ENCODE measurements at places on chromosomes 12 and 14.
A peak's percentile ranks its signal among the peaks of the same experiment; 100 is the strongest.

DNA sequence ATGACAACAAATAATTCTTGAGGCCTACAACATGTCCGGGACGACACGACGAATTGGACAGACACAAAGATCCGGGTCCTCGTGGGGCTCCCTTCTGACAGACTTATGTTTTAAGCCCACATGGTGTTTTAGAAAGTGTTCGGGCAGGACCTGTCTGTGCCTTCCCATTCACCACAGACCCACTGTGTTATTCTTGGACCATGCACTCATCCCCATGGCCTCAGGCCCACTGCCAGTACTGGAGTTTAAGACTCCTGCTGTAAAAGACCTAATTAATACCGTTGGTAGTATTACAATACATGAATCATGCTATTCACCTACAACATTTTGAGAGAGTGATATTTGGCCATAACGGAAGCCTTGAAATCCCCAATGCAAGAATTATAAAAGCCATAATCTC lies 20.0 kb downstream of the SLC15A4 start:
- no peak for DNase-seq

DNA sequence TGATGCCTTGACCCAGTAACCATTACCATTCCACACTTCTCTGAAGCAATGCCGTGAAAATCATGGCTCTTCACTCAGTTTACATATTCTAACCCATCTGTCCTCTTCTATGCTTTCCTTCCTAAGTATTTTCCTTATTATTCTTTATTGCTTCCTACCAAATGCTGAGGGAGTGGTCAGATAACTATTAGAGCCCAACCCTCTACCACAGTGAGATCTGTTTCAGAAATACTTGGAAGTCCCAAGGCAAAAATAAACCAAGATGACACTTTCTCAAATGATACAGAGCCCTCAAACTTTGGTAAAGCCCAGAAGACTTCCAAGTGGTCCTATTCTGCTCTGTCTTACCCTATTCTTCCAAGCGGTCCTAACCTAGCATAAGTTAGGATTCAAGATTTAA lies 68.0 kb downstream of the MED13L start:
- DNase-seq, result no peak

DNA sequence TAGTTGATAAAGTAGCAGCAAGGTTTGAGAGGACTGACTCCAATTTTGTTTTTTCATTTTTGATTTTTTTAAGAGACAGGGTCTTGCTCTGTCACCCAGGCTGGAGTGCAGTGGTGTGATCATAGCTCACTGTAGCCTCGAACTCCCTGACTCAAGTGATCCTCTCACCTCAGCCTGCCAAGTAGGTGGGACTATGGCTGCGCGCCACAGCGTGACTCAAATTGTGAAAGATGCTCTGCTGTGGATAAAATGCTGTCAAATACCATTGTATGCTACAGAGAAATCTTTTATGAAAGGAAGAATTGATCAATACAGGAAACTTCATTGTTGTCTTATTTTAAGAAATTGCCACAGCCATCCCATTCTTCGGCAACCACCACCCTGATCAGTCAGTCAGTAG lies 48.3 kb downstream of the SCN8A start:
- no peak for DNase-seq

GRCh38 chr14:80850197-80850814 lies 91.2 kb downstream of the CEP128 start:
- DNase-seq, result no peak

DNA sequence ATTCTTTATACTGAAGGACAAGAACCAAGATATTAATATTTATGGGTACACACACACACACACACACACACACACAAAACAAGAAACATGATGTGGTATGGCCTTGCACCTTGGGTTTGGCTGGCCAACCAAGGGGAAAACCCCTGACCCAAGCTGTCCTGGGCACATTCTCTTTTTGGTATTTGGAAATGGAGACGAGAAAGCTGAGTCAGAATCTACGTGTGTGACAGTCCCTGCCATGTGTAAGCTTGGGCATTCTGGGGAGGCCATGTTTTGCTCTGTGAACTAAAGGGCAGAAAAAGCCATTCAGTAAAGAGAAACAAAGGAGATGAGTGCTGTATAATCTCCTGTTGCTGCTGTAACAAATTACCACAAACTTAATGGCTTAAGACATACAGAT lies 35.6 kb downstream of the PTGER2 start:
- DNase-seq, result peak; percentile 17

DNA sequence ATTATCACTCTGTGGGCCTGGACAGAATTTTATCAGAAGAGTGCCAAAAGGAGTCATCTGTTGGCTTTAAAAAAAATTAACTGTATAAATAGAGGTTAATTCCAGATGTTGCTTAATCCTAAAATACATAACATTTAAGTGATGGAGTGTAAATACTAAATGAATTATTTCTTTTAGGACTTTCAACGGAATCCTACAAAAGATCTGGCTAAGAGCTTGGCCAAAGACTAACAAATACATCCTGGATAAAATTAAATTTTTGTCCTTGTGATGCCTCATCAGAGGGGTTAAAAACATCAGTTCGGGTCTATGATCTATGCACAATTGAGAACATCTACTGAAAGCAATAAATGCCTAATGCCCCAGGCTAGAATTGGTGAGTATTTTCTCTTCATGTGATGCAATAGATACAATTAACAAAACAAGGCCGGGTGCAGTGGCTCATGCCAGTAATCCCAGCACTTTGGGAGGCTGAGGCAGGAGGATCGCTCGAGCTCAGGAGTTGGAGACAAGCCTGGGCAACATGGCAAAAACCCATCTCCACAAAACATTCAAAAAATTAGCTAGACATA lies 49.8 kb upstream of the RAP1B start:
- DNase-seq, result no peak

DNA sequence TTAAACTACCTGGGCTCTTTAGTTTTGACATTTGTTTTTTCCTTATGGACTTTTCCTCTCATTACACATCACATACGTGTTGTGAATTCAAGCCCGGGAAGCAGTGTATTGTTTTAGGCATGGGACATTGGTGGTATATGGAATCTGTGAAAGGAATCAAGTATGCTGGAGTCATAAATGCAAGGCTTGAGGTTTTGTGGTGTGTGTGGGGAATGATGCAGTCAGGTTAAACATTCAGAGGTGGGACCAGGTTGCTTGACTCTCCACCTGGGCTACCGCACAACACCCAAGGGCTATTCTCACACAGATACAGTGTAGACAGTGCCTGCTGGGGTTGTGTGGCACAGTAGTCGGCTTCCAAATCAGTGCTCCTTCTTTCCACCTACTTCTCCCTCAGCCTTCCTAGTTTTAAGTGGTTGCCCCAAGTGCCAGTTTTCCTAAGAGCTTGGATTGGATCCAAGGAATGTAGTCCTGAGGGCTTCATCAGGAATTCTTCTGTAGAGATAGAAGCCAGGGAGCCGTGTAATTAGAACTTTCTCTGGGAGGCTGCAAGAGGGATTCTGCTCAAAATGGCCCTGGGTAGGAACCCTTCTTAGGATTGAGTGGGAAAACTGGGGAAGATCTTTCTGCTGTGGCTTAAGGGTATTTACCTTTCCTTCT lies 243.7 kb downstream of the C12orf75 start:
- DNase-seq, result no peak

DNA sequence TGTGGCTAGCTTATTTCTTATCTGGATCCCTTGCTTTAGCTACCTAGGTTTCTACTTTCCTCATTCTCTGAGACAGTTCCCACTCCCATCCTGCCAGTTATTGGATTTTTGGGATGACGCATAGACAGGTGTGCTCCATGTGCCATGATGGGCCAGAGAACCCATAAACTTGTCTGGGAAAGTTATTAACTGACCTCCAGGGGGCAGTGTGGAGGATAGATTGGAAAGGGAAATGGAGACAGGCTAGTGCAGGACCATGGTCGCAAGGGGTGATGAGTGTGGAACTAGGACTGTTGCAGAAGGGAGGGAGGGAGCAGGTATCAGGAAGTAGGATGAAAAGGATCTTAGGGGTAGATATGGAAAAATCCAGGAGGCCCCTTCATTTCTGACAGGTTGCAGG lies 80.3 kb downstream of the ESRRB start:
- DNase-seq, result no peak

GRCh38 chr12:104729091-104729490 lies 229.0 kb downstream of the SLC41A2 start:
- DNase-seq, result no peak

DNA sequence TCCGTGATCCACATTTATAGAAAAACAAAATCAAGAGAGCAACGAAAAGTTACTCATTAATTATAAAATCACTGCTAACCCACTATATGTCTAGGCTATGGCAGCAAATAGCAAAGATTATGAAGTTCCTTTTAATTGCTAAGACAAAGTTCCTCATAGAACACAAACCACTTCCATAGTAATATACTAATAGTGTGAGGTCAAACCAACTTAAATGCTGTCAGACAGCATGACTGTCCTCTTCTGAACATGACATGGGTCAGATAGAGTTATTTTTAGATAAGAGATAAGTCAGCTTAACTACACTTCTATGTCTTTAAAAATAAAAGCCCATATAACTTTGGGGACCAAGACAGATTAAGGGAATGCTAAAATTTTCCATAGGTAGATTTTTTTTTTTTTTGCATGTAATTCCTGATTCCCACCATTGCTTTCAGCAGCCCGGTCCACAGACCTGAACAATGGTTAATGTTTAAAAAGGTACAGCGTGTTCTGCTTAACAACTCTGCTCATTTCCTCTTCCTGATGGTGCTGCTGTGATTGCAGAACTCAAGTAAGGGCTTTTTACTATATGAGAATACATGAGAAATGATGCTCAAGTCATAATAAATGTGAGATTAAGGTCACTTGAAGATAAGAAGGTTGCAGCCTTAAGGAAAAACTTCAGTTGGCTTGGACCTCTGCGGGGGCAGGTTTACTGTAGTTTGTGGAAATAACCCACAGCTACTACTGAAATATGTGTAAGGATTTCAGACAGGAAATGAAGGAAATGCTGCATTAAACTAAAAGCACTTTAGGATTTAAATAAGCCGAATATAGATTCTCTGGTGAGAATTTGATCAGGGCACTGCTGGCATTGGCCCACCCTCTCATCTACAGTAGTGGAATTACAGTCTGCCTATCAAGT lies 37.7 kb upstream of the DUSP6 start:
- DNase-seq, result no peak

DNA sequence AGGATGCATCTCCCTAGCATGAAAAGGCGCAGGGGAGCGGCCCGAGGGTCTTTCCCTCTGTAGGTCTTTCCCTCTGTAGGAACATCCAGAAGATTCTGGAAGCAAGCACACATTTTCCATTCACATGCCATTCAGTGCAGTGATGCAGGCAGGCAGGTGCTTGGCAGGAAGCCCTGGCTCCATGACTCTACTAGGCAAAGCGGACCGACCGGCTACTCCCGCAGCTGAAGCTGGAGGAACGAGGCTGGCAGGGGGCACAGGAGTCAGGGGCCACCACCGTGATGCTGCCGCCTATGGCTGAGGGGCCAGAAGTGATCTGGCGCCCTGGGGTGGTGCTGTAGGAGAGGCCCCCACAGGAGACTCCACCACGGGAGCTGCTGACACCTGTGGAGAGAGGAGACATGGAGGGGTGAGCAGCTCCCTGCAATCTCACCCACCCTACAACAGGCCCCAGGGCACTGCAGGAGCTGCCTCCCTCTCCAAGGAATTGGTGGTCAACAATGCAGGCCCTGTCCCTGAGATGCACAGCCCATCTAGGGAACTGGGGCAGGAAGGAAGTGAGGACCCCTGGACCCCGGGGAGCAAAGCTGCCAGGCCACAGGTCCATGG lies 6.5 kb downstream of the KRT85 start:
- no peak for DNase-seq

GRCh38 chr12:68368327-68368726 lies 36.2 kb upstream of the MDM1 start:
- DNase-seq, result no peak

GRCh38 chr14:38828183-38828827 lies 274.7 kb downstream of the SEC23A start:
- no peak for DNase-seq

DNA sequence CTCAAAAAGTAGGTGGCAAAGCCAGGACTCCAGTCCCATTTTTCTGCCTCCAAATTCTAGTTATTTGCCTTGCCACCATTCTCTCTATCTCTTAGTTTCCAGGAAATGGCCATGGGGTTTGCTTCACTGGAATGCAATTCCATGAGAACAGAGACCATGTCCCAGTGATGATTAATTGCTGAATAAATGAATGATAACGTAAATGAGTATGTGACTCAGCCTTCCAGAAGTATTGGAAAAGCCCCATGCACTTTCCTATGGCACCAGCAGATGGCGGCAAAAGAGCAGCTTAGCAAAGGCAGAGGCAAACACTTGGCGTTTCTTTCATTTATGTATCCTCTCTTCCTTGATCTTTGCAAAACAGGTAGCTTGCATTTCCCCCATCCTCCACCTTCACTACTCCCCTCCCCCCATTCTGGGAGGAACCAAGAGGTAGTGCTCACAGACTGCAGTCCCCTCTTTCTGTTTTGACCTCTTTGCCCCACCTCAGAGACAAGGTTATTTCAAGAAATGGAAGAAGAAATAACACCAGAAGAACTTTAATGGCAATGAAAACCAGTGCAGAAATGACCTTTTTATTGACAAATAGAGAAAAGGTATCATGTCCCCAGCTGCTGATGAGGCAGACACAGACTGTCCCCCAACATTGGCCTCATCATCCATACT lies 21.3 kb downstream of the TBX3 start:
- peak; percentile 61 for DNase-seq

DNA sequence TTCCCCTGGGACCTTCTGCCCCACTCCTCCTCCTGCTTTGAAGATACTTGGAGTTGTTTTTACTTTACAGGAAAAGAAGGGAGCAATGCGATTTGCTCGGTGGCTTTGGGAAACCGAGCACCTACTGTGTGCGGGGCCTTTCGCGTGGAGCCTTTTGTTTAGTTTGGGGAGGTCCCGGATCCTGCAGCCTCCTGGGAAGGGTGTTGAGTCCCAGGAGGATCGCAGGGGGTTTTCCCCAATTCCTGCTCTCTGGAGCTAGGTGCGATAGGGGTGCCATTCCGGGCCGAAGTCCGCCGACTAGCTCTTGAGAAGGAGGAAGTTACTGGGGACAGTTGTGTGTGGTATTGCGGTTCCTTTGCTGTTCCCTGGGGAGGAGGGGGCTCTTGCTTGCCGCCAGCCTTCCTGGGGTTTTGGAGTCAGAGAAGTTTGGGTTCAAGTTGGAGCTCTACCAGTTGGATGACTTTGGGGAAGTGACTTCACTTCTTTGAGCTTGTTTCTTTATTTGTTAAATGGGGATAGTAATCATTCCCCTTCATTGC lies 1.1 kb downstream of the BRI3BP start:
- DNase-seq, result no peak

DNA sequence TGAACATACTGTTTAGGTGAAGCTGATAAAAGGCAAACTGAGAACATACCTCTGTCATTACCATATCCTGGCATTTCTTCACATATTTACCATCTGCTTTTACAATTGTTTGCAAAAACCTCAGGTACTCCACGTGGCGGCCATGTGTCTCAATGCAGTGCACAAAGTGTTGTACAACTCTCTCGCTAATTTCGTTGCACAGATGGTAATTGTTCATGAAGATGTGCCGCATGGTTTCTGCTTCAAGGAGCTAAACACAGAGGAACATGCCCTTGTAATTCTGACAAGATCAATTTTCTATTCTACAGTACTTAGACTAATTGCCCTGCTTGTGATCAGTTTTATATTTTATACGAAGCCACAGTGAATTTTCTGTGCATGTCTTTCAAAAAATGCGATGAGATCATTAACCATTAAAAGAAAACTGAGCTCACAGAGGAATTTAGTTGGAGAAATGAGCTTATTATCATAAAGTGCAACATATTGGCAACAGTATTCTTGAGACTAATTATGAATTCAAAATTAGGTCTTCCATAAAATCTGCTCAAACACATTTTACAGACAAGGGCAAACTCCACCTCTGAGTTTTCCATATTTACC lies 233.8 kb downstream of the ITPR2 start:
- DNase-seq, result no peak
